T-helper 22 cell (primary cell): ENCODE measurements at places on chromosomes 4 and X.

DNA sequence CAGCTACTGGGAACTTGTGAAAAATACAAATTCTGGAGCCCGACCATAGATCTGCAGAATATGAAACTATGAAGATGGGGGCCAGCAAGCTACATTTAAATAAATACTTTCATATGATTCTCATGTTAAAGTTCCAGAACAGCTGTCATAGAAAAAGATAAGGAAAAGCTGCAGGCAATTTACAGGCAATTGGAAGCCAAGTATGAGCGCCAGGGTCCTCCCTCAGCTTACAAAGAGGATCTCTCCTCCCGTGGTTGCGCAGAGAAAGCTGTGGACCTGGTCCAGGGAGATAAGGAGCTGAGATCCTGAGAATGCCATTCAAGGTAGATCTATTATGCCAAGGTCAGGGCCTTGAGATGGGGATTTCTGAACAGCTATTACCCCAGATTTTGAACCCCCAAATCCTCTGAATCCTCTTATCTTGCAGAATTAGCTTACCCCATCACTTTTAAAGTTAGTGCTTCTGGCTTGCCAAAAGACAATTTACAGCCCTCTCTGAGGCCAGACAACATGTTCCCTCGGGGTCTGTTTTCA, 25.6 kb upstream of the FRAS1 start:
- DNase-seq: no peak

DNA sequence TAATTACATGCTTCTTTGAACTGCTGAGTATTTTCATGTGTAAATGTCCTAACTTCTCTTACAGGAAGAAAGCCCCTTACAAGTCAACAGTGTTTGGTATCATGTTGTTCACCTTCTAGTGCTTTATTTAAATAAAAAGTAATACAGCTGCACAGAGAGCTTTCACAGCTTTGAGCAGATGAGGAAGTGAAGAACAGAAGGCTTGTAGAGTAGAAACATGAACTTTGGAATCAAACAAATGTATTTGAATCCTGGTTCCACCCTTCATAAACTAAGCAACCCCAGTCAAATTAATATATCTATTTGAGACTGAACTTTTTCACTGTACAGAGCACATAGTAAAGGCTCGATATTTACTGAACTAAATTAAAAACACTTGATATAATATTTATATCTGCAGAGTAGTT, 120.5 kb downstream of the CAMK2D start:
- DNase-seq: no peak

GRCh38 chr4:80913381-80913780, 117.1 kb upstream of the BMP3 start:
- DNase-seq: no peak

- DNase-seq: no peak
These were observed 100.1 kb downstream of the CXXC4 start for GRCh38 chr4:104394406-104395167.

GRCh38 chr4:6354626-6355025, 85.0 kb downstream of the WFS1 start:
- no peak for DNase-seq

- DNase-seq: no peak
These were observed 24.8 kb downstream of the ZFYVE28 start for GRCh38 chr4:2393353-2394270.
